HFFc6 (cell line): ENCODE measurements at places on chromosomes 13 and 19. TPM values are rescaled to one million over a fixed set of nuclear protein-coding genes. Genes with fewer than 3 reads are reported as not detected.

GRCh38 chr19:5857203-5858081 is 6.2 kb upstream of the FUT3 start:
- no peak overlapping the region for H3K27ac ChIP-seq
- DNase-seq: no peak
- no peaks in the 10 kb centered on the region for H3K36me3 ChIP-seq
- no peaks in the 10 kb centered on the region; the same call in 1 of the 2 replicates for H3K4me1 ChIP-seq
- H3K4me3 ChIP-seq: no peak overlapping the region

MBD3L3 gene
- total RNA-seq: not detected in 3 replicates

DNA sequence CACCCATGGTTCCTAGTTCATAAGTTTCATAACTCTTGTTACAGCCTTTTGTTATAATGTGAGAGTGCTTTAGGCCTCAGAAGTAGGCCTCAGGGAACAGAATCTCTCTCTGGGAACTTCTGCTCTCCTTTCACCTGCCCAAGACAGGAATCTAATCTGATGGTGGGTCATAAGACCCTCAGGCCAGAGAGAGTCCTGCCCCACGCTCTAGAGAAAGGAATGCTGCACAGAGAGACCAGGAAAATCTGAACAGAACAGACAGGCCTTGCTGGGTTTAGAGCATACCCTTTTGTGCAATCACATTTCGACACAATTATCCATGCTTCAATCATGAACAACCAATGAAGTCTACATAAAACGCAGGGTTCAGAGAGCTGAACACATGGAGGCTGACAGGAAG is 3.4 kb upstream of the DIAPH3 start:
- H3K36me3 ChIP-seq: no peaks in the 10 kb centered on the region
- H3K27ac ChIP-seq: no peak overlapping the region
- H3K27me3 ChIP-seq: no peaks in the 10 kb centered on the region
- H3K4me1 ChIP-seq: peaks cover 29% of the 10 kb centered on the region

DNA sequence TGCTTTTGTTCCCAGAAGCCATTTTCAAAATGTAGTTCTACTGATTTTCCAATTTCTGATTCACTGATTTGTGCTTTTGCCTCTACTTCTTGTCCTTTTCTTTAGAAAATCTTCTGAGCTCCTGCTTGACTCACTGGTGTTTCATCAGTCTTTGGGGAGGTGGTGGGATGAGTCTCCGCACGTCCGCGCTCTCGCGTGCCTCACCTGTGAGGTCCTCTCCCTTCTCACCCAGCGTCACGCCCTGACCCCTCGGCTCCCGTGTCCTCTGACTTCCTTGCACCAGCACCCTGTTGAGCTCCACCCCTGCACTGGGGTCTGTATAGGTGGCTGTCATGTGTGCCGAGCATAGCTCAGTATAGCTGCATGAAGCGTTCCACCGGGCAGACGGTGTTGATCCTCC is 52.7 kb upstream of the MCF2L start:
- no peak overlapping the region for H3K27ac ChIP-seq
- H3K27me3 ChIP-seq: peaks cover 29% of the 10 kb centered on the region
- H3K36me3 ChIP-seq: no peaks in the 10 kb centered on the region
- no peak for DNase-seq

DNA sequence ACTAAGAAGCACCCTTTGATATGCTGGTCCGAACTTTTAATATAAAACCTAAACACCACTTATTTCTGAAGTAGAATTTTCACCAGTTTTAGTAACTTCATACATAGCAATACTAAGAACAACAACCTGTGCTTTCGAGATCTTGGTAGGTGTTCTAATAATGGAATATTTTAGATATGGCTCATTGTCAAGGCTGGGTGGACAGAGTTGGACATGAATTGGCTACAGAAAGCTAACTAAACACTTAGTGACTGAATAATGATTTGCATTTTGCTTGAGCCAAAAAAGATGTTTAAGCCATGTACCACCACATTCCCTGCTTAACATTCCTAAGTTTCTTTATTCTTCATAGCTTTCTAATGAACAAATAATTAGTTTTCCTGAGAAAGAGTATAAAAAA is 344.3 kb upstream of the SGCG start:
- H3K27me3 ChIP-seq: peaks cover 4% of the 10 kb centered on the region; the same call in 1 of the 2 replicates
- no peak for DNase-seq
- H3K36me3 ChIP-seq: no peaks in the 10 kb centered on the region
- no peak overlapping the region for H3K27ac ChIP-seq

- H3K27me3 ChIP-seq: peaks cover 7% of the 10 kb centered on the region; the same call in 1 of the 2 replicates
- no peaks in the 10 kb centered on the region for H3K36me3 ChIP-seq
- no peaks in the 10 kb centered on the region for H3K4me1 ChIP-seq
Observed at GRCh38 chr13:102399791-102400674, 1.8 kb downstream of the FGF14 start.

DNA sequence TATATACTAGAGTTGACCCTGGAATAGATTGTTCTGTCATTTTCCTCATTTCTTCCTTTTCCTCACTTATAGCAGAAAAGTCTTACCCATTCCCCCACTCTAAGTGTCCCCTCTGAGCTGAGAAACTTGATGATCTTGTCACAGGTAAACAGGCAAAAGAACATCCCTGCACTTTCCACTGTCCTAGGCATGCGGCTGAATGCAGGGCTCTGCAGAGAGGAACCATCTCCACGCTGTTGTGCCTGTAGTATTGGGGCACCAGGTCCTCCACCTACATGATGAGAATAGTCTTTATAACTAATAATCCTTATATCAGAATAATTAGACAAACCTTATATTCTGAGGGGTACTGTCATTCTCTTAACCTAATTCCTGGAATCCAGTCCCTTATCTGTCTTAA is 211.3 kb downstream of the RBM26 start:
- no peaks in the 10 kb centered on the region for H3K4me1 ChIP-seq
- DNase-seq: no peak
- H3K36me3 ChIP-seq: no peaks in the 10 kb centered on the region
- no peak overlapping the region for H3K4me3 ChIP-seq
- H3K27me3 ChIP-seq: no peaks in the 10 kb centered on the region
- no peak overlapping the region for H3K27ac ChIP-seq

C5AR2 gene
- total RNA-seq: 0.06 TPM in 1 of 2 replicates, not detected in the other

RNF17 gene
- total RNA-seq: not detected in 3 replicates

SIAH3 gene
- not detected in 3 replicates for total RNA-seq

GRCh38 chr13:109947006-109947405 is 160.6 kb upstream of the IRS2 start:
- no peak for DNase-seq
- no peaks in the 10 kb centered on the region; the same call in 1 of the 2 replicates for H3K27me3 ChIP-seq
- peaks cover 26% of the 10 kb centered on the region for H3K4me1 ChIP-seq
- peaks cover 8% of the 10 kb centered on the region for H3K36me3 ChIP-seq

TCF3 gene
- 74.9 to 87.9 TPM (median 86.3 TPM) in 3 replicates for total RNA-seq

- H3K4me3 ChIP-seq: no peak overlapping the region
- no peaks in the 10 kb centered on the region for H3K4me1 ChIP-seq
- H3K27me3 ChIP-seq: peaks cover 2% of the 10 kb centered on the region; the same call in 1 of the 2 replicates
- H3K36me3 ChIP-seq: peaks cover 75% of the 10 kb centered on the region
- DNase-seq: no peak
Observed at GRCh38 chr19:53485046-53486004, 17.8 kb downstream of the ZNF813 start.

ZNF575 gene
- total RNA-seq: 0.92 to 2.0 TPM (median 1.6 TPM) in 3 replicates

DNA sequence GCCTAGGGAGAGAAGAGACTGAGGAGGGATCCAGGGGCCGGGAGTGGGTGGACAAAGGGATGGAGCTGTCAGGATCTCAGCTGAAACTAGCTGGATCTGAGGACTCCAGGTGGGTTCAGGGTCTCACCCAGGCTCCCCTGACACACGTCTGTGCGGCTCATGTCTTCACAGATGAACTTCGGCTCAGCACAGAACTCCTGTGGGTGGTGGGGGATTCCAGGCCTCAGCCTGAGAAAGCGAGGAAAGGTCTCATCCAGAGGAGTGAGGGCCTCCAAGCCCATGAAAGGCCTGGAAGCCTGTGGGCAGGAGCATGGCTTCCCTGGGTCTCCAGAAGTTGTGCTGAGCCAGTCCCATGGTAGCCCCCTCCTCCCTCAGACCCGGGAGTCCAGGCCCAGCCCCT is 1.4 kb downstream of the CAPN12 start:
- no peaks in the 10 kb centered on the region for H3K4me1 ChIP-seq
- no peak overlapping the region for H3K27ac ChIP-seq
- H3K36me3 ChIP-seq: no peaks in the 10 kb centered on the region
- no peak overlapping the region for H3K4me3 ChIP-seq
- peaks cover 2% of the 10 kb centered on the region for H3K27me3 ChIP-seq
- no peak for DNase-seq

MUC16 gene
- total RNA-seq: not detected in 3 replicates

DNA sequence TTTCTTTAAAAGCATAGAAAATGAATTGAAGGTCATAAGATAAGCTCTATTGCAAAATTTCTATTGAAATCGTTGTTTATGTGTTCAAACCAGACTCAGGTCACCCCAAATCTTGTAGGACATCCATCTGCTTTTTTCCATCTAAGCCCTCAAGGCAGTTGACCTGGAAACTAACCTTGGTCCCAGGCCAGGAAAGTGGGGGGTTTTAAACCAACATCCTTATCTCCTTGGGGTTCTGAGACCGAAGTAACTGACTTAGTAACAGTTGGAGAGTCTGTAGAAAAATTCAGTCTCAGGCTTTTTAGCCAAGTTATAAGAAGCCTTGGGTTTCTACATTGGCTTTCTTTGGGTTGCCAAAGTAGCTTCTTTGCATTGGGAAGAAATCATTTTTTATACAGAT is 23.4 kb downstream of the ZNF507 start:
- H3K36me3 ChIP-seq: peaks cover 68% of the 10 kb centered on the region
- no peak for DNase-seq
- no peak overlapping the region for H3K4me3 ChIP-seq
- no peaks in the 10 kb centered on the region; the same call in 1 of the 2 replicates for H3K27me3 ChIP-seq
- no peak overlapping the region for H3K27ac ChIP-seq
- H3K4me1 ChIP-seq: peaks cover 33% of the 10 kb centered on the region

- no peak overlapping the region for H3K4me3 ChIP-seq
- H3K27me3 ChIP-seq: peaks cover 39% of the 10 kb centered on the region
- no peak overlapping the region for H3K27ac ChIP-seq
Observed at GRCh38 chr19:42057846-42058245, 12.2 kb downstream of the GRIK5 start.

POSTN gene
- 24.1 to 210 TPM (median 187 TPM) in 3 replicates for total RNA-seq

DNA sequence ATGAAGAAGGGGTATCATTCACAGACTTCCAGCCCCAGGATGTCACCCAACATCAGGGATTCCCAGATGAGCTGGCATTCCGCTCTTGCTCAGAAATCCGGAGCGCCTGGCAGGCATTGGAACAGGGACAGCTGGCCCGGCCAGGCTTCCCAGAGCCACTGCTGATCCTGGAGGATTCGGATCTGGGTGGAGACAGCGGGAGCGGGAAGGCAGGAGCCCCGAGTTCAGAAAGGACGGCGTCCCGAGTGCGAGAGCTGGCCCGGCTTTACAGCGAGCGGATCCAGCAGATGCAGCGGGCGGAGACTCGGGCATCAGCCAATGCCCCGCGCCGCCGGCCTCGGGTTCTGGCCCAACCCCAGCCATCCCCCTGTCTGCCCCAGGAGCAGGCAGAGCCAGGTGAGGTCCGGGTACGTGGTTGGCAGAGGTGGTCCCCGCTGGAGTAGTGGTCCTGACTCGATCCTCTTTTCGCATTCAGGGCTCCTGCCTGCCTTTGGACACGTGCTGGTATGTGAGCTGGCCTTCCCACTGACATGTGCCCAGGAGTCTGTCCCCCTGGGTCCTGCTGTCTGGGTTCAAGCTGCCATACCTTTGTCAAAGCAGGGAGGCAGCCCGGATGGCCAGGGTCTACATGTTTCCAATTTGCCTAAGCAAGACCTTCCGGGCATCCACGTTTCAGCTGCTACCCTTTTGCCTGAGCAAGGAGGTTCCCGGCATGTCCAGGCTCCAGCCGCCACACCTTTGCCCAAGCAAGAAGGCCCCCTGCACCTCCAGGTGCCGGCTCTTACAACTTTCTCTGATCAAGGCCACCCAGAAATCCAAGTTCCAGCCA is 11.0 kb downstream of the PLEKHG2 start:
- H3K27ac ChIP-seq: no peak overlapping the region
- no peak for DNase-seq
- H3K4me3 ChIP-seq: no peak overlapping the region
- H3K36me3 ChIP-seq: peaks cover 14% of the 10 kb centered on the region
- no peaks in the 10 kb centered on the region for H3K27me3 ChIP-seq

- H3K4me3 ChIP-seq: no peak overlapping the region
- H3K27ac ChIP-seq: no peak overlapping the region; the same call in 1 of the 2 replicates
- H3K4me1 ChIP-seq: peaks cover 15% of the 10 kb centered on the region; the same call in 1 of the 2 replicates
- peak; percentile 31 for DNase-seq
- H3K27me3 ChIP-seq: peaks cover 2% of the 10 kb centered on the region; the same call in 1 of the 2 replicates
Observed at GRCh38 chr19:19185853-19186740, 5.9 kb downstream of the BORCS8 start.

- DNase-seq: no peak
- no peaks in the 10 kb centered on the region for H3K36me3 ChIP-seq
- H3K27ac ChIP-seq: no peak overlapping the region
- no peaks in the 10 kb centered on the region for H3K27me3 ChIP-seq
- no peak overlapping the region for H3K4me3 ChIP-seq
Observed at GRCh38 chr13:60646620-60647019, 249.6 kb downstream of the TDRD3 start.

GRCh38 chr13:34430294-34430693 is 511.8 kb upstream of the NBEA start:
- DNase-seq: no peak
- H3K27ac ChIP-seq: no peak overlapping the region
- peaks cover 4% of the 10 kb centered on the region for H3K4me1 ChIP-seq
- no peak overlapping the region for H3K4me3 ChIP-seq

FBN3 gene
- total RNA-seq: not detected in 3 replicates

MAG gene
- not detected in 3 replicates for total RNA-seq

- H3K27ac ChIP-seq: no peak overlapping the region
- no peak overlapping the region for H3K4me3 ChIP-seq
- no peak for DNase-seq
Observed at GRCh38 chr19:5106191-5106726, 137.3 kb downstream of the KDM4B start.

DNA sequence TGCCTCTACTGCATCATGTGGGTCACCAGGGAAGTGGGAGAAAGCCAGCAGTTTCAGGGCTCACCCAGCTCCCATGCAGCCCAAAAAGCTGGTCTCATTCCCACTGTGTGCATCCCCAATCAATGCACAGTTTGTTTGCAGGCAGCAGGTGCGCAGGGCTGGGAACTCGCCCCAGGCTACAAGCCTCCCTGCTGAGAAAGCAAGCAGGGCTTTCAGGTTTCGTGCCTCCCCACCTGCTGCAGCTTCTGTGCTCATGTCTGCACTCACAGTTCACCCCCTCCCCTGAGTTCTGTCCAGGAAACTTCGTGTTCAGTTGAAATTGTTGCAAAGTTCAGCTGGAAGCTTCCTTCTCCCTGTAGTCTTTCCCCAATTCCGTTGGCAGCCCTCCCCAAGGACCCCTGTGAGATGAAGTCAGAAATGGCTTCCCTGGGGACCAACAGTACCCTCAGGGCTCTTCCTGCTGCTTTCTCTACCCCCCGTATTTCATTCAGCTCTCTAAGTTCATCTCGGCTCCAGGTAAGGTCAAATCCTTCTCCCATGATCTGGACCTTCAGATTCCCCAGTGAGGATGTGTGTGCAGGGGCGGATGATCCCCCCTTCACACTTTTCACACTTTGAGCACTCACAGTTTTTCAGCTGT is 10.3 kb upstream of the KLK3 start:
- no peak for DNase-seq
- no peaks in the 10 kb centered on the region for H3K4me1 ChIP-seq
- no peak overlapping the region for H3K4me3 ChIP-seq
- no peaks in the 10 kb centered on the region for H3K36me3 ChIP-seq
